ENCODE measurements at places on chromosomes 11 and 22.

- DNase-seq: no peak
Observed at GRCh38 chr11:47175746-47176327, 842 bp downstream of the ARFGAP2 start.

GRCh38 chr22:39117585-39118191 lies 20.6 kb downstream of the APOBEC3H start:
- peak; percentile 17 for DNase-seq

- no peak for DNase-seq
Observed at GRCh38 chr11:19693146-19693545, 19.5 kb upstream of the NAV2 start.

GRCh38 chr22:47839595-47840227 lies 1077.3 kb downstream of the TBC1D22A start:
- no peak for DNase-seq

DNA sequence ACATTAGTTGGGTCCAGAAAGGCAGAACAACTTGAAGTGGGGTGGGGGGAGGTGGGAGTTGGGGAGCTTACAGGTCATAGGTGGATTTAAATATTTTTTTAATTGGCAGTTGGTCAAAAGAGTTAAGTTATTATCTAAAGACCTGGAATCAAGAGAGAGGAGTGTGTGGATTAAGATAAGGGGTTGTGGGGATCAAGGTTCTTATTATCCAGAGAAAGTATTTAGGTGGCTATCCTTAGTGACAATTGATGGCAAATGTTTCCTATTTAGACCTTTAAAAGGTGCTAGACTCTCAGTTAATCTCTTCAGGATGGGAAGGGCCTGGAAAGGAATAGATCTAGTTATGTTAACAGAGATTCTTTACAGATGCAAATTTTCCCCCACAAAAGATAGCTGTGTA lies 120.7 kb upstream of the OR9Q1 start:
- DNase-seq: no peak

- DNase-seq: no peak
Observed at GRCh38 chr11:118924591-118925585, 838 bp downstream of the BCL9L start.

DNA sequence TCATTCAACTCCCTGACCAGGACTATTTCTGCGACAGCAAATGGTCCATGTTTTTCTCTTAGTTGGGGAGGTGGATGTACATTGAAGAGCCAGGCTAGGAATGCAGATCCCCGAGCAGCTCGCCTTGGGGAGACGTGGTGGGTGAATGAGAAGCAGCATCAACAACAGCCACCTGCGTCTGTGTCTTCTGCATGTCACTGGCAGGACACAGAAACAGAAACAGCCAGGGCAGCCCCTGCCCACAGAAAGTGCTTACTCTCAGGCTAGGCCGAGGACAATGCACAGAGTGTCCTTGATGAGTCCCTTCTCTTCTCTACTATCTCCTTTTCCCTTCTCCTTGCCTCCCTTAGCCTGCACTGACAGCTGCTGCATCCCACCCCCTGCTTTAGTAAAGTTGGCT lies 541.9 kb upstream of the CADM1 start:
- no peak for DNase-seq

DNA sequence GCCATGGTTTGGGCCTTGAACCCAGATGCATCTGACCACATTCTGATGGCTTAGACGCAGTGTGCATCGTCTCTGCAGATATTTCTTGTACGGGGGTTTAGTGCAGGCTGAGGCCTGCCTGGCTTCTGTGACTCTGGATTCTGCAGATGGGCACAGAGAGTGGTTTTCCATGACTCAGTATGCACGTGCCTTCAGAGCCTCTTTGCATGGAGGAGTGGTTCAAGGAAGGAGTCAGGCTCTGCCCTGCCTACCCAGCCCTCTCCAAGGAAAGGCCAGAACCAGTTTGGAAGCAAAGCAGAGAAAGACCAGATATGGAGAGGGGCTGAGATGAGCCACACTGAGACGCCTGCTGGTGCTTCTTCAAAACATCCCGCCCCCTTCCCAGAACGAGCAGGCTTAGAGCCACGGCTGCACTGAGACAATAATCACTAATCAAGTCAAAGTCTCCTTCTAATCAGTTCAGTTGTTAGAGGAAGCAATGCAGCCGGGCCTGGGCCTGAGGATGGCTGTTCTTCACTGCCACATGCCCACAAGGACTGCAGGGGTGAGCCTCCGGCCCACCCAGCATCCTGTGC lies 308.9 kb downstream of the NXPE2 start:
- DNase-seq: no peak

GRCh38 chr11:3859373-3859881 lies 4.0 kb downstream of the STIM1 start:
- DNase-seq: no peak

DNA sequence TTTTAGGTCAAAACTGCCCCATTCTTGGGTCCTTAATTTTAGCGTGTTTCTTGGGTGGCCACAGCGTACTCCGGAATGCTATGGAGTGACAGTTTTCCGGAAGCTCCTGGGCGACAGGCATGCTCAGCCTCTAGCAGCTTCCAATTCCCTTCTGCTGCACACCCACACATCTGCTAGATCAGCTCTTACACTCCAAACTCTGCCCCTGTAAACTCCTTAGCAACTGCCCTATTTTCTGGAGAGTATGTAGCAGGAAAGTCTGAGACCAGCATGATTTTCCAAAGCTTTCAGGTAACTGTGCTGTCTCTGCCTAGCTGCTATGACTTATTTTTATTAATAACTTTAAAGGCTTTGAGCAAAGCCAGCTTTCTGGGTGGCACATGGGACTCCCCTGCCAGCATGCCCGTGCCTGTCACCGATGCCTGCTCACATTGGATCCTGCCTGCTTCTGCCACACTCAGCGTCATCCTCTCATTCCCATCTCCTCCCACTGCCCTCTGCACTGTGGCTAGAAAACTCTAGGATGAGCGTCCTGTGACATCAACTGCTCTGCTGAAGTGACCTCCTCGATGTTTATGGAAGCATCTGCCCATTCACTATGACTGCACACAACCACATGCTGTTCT lies 17.3 kb downstream of the TOLLIP start:
- DNase-seq: no peak

DNA sequence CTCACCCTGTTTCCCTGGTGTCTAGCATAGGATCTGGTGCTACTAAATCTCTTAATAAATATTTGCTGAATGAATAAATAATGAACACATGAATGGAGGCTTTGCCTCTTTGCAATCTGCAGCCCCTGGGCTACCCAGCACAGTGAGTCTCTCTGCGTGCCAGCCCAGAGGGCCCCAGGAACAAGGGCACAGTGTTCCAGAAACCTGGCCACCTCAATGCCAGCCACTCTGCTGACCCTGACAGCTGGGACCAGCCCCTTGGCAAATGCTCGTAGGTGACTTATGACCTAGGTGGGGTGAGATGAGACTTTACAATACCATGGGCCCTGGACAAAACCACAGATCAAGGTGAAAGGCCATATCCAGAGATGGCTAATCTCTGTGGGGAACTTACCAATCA lies 31.6 kb downstream of the UQCR10 start:
- DNase-seq: no peak

DNA sequence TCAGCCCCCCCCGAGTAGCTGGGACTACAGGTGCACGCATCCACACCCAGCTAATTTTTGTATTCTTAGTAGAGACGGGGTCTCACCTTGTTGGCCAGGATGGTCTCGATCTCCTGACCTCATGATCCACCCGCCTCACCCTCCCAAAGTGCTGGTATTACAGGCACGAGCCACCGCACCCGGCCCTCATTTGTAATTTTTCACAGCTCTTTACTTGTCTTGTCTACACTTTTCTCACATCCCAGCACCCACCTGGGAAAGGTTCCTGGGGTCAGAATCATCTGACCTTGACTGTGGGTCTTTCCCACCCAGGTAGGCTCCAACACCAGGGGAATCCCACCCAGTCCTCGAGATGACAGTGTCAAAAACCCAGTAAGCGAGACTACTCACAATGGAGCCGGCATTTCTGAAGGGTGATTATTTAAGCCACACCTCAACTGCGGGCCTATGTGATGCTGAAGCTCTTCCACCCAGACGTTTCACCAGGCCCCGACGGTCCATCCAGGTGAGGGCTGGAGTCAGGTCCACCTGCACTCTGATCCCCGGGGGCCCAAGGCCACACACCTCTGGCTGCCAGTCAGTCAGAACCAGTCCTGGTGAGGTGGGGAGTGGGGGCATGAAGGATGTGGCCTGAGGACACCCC lies 23.4 kb downstream of the CELSR1 start:
- DNase-seq: no peak

- no peak for DNase-seq
Observed at GRCh38 chr22:38240734-38241252, 32.0 kb downstream of the TMEM184B start.

- DNase-seq: no peak
Observed at GRCh38 chr11:36077886-36078685, 134.2 kb downstream of the LDLRAD3 start.

GRCh38 chr22:17266251-17266971 lies 47.2 kb upstream of the ADA2 start:
- DNase-seq: no peak

- no peak for DNase-seq
Observed at GRCh38 chr11:66072081-66072480, 2.0 kb downstream of the PACS1 start.

DNA sequence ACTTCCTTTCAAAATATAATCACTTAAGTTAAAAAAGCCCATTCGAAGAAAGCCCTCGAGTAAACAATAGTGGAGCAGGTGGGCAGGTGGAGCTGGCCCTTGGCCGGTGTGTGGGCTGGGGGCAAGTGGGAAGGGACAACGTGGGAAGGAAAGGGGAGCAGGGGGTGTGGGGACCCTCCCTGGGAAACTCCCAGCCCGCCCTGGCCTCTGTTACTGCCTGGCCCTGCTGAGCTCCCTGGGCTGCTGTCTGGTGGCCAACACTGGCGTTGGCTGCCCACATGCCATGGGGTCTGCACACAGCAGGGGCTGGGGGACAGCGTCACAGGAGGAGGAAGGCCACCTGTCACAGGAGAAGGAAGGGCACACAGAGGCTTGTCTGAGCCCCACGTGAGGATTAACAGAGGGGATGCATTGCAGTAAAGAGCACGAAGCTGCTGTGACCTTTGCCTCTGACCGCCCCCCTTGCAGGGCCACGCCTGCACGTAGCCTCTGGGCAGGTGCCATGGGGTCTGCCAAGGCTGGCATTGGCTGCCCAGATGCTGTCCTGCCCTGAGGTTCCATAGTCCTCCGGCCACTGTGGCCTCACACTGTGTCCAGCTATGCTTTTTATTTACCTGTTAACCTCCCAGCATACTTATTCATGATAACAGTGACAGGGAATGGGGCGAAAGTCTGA lies 36.2 kb upstream of the CCDC188 start:
- no peak for DNase-seq

DNA sequence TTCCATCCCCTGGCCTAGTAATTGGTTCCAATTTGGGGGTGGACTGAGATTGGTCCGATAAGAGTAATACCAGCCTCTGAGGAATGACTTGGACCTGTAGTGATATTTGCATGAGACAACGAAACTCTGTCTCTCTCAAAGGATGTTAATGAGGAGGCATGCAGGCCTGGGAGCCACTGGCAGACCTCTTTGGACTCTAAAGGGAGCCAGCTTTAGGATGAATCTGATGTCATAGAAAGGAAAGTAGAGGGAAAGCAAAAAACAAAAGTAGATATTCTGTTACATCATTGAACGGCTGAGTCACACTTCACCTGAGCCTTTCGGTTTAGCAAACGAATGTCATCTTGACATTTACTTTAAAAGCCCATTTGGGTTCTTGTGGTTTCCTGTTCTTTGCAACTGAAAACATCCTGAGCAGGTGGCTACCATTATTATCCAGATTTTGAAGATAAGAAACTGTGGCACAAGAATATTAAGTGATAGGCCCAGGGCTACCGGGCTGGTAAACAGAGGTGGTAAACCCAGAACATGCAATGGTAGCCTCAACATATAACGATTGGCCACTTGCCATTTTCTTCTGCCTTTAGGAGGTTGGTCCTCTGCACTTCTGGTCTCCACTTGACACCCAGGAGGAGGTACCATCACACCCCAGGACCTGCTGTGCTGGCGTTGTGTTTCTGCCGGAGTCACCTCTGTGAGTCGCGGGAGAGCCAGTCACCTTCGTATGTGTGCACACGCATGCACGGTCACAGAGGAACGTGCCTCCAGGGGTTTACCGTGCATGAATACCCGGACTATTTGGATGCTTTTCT lies 42.7 kb downstream of the RTL6 start:
- DNase-seq: no peak

DNA sequence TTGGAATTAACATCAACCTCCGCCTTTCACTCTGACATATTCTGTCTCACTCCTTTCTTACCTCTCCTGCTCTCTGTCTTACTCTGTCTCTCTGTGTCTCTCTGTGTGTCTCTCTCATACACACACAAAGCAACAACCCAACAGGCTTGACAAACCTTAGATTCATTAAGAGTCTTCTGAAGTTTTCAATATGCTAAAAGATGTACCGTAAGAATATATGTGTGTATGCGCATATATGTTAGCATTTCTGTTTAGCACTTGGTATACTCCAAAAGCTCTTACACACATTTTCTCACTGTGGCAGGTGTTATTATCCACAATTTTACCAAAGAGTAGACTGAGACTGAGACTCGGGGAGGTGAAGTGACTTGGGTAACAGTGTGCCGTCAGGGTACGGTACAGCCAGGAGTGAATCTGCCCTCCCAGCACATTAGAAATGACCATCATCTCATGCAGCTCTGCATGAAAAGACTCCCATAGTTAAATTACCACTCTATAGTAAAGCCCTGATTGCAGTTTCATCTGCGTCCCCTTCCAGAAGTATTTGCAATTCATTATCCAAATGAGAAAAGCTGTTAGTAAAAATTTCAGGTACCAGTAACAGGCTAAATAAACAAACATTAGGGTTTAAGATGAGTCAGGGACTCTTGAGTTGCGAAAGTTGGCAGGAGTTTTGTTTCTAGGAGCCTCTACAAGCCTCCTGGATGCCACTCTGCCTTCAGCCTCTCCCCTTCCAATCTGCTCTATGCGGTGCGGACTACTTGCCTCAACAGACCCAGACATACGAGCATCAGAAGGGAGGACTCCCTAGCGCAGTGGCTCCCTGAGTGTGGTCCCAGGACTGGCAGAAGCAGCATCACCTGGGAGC lies 195.2 kb upstream of the TMEM45B start:
- DNase-seq: no peak

GRCh38 chr11:44300844-44301563 lies 8.9 kb downstream of the ALX4 start:
- DNase-seq: no peak
